ENCODE measurements at places on chromosomes 5 and 9.

DNA sequence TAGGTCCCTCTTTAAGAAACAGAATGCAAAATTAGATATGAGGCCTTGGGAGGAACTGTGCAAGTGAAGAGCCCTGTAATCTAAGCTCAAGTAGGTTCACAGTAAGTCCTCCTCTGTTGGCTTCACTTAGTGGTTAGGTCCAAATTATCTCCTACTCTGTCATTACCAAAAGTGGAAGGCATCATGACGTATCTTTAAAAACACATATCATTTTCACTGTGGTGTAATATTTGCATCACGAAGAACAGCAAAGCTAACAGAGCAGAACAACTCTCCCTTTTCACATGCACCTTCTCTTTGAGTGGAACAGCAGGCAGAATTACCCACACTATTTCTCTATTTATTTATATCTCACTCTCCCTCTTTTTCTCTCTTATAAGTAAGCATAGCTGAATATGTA is 240.5 kb upstream of the CCNH start:
- no peak for DNase-seq

GRCh38 chr9:129871046-129871445 is 35.8 kb downstream of the USP20 start:
- no peak for DNase-seq

GRCh38 chr5:170132269-170132975 is 26.7 kb downstream of the FOXI1 start:
- DNase-seq = no peak

GRCh38 chr9:6024035-6024554 is 8.7 kb upstream of the RANBP6 start:
- DNase-seq = no peak

DNA sequence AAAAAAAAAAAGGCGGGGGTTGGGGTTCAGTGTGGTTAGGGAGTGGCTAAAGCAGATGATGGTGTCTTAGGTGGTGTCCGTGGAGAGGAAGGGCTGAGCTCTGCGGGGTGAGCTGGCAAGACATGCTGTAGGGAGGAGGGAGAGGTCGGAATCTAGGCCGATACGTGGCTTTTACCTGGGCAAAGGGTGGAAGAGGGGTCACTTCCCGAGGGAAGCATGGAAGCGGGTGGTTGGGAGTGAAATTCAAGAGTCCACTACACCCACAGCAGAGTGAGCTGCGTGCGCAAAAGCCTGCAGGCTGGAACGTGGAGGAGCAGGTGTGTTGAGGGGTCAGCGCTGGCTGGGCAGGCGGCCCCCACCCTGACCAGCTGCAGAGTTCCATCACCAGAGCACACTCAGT is 17.8 kb downstream of the TBC1D9B start:
- DNase-seq = no peak

DNA sequence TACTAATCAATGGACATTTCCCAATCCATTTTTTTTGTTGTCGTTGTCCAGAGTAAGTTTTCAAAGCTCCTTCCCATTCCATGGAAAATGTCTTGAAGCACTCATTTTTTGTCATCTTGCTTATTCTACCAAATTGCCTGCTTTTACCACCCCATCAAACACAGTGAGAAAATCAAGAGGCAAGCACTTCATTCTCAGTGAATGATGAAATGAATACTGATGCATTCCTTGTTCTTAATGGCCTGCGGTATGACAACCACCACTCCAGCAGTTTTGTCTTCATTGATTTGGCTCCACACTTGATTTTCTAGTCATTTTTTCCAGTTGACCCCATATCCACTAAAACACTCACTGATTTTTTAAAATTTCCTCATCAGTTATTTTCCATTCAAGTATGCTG is 193.5 kb upstream of the ANKH start:
- DNase-seq = no peak

- DNase-seq = no peak
Observed at GRCh38 chr5:91443023-91443422, 59.9 kb upstream of the ARRDC3 start.

GRCh38 chr9:15725953-15726352 is 173.1 kb downstream of the CCDC171 start:
- DNase-seq = no peak

DNA sequence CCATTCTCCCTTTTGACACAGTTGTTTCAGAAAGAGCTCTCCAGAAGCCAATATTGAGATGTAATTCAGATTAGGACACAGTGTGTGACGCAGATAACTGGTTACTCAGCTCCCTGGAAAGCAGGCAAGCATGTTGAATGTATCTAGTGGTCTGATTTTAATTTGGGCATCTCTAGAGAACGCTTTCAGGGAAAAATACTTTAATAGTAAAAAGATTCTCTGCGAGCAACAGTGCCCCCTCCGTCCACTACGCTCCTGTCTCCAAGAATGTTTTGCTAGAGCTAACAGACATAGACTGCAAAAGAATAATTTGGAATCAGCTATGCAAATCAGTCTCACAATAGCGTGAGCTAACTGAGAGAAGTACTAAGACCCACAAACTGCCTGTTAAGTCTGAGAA is 23.3 kb downstream of the CFAP90 start:
- DNase-seq = no peak

GRCh38 chr9:70049672-70050271 is 6.1 kb downstream of the MAMDC2 start:
- peak; percentile 78 for DNase-seq

GRCh38 chr9:98132806-98133631 is 14.0 kb upstream of the TRIM14 start:
- DNase-seq = no peak

GRCh38 chr5:96228408-96228807 is 204.6 kb downstream of the PCSK1 start:
- DNase-seq = no peak

DNA sequence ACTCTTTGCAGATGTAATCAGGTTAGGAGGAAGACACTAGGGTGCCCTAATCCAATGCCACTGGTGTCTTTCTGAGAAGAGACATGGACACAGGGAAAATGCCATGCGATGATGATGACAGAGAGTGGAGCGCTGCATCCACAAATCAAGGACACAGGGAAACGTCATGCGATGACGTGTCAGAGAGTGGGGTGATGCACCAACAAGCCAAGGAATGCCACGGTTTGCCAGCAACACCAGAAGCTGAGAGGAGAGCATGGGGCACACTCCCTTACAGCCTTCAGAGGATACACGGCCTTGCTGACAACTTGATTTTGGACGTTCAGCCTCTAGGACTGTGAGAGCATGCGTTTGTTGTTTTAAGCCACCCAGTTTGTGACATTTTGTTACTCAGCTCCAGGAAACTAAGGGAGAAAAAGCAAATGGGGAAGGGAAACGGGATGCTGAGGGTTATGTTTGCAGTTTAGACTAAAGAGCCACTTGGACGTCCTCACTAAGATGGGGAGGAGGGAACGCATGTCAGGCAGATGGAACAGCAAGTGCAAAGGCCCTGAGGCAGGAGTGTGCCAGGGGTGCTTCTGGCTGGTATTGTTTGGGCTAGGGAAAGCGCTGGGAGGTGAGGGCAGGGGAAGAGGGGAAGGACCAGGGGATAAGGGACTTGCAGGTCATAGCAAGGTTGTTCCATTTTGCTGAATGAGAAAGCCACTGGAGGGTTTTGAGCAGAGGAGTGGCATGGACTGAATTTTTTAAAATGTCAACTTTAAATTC is 2.5 kb upstream of the TENT4A start:
- DNase-seq = no peak

DNA sequence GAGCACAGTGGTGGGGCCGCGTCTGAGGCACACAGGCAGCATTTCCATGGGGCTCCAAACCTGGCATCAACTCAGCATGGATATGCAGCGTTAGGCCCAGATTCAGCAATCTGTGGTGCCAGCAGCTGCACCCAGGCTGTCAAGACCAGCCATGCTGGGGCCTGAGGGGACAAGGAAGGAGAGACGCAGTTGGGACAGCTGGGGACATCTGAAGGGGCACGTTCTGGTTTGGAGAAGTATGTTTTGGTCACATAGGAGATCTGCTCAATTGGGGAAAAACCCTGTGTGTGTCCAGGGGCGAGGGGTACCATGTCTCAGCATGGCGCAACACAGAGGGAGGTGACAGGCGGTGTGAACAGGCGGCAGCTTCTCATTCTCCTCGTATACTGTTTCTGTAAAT is 66.6 kb upstream of the ECM2 start:
- no peak for DNase-seq

- peak; percentile 86 for DNase-seq
Observed at GRCh38 chr5:58071566-58071965, 388.3 kb downstream of the PLK2 start.

DNA sequence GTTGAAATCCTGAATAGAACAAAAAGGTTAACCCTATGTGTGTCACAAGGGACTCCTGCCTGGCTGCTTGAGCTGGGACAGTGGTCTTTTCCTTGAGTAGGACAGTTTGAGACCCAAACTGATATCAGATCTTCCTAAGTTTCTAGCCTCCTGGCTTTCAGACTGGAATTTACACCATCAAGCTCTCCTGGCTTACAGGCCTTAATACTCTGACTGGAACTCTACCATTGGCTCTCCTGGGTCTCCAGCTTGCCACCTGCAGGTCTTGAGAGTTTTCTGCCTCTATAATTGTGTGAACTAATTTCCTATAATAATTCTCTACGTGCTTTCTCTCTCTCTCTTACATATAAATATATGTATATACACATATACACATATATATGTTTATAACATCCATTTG is 112.5 kb downstream of the PRR16 start:
- DNase-seq = no peak

GRCh38 chr9:17721954-17722353 is 143.1 kb downstream of the SH3GL2 start:
- DNase-seq = no peak

- DNase-seq = no peak
Observed at GRCh38 chr5:36751886-36752285, 124.7 kb upstream of the NIPBL start.

DNA sequence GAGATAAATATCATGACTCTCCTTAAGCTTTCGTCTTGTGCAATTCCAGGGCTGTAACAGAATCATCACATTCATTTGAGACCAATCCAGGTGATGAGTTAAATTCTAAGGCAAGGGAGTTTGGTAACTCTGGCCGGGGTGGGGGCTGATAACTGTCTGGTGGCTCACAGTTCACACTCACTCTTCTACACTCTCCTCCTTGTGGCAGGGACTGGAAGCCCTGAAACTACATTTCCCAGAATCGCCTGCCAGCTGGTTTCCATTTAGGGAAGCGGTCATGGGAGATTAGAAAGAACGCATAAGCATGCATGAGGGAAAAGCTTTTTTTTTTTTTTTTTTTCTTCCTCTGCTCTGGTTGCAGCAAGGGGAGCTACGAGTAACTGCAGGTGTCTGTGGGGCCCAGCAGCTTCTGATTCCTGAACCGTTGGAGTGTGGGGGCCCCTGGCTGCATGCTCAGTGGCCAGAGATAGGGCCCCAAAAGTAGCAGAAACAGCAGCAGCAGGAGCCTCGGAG is 154.8 kb upstream of the TBC1D2 start:
- DNase-seq = peak; percentile 56

GRCh38 chr9:129610473-129611306 is 10.2 kb downstream of the C9orf50 start:
- peak; percentile 83 for DNase-seq

DNA sequence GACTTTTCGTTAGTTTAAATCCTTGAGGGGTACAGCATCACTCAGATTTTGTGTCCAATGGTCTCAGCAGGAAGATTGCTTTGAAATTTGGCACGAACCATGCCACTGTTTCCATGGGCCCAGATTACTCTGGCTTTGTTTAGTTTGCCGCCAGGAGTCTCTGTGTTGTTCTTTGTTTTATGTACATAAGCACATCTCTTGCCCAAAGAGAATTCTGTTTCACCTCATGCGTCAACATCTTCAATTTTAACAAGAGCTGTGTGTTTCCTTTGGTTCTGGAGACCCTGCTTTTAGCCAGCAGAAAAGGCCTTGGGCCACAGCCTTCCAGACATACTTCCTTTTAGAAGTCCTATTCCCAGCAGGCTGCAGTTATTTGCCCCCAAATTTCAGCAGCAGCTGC is 62.4 kb downstream of the TNPO1 start:
- no peak for DNase-seq

DNA sequence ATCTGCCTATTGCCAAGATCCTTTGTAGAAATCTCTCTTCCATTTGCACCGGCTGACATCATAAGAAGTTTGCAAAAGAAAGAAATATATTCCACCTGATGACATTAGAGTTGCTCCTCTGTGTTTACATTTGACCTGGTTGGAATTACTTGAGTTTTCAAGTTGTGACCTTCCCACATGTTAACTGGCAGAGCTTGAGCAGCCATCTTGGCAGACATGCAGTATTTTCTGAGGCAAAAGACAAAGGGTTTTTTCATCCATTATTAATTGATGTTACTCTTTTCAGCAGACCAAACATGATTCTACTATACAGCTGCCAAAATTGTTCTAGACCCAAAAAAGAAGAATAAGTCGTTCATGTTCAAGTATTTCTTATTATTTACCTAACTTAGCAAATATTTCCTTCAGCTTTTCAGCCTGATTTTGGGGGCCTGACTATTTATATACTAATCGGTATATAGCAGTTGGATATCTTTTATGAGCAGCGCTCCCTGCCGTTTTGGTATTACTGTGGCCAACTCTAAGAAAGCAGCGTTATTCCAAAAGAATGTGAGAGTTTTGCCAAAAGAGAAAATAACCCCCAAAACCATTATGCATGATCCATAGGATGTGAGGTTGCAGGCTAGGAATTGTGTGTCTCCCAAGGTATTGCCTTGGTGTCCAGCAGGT is 212.9 kb downstream of the PBX3 start:
- no peak for DNase-seq

DNA sequence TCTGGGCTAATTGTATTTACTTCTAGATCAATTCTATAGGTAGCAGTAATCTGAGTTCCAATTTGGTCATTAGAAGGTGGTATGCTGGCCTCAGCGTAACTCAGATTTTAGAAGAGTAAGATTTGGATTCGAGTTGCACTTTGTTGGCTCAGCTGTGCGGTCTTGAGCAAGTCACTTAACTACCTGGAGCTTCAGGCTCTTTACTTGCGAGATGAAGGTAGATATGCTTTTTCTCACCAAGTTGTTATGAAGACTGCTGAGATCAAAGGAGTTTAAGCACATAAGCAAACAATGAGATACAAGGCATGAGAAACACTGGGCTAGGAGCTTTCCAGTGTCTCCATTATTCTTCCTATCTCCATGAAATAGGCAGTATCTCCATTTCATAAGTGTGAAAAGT is 133.8 kb upstream of the RANBP3L start:
- no peak for DNase-seq

DNA sequence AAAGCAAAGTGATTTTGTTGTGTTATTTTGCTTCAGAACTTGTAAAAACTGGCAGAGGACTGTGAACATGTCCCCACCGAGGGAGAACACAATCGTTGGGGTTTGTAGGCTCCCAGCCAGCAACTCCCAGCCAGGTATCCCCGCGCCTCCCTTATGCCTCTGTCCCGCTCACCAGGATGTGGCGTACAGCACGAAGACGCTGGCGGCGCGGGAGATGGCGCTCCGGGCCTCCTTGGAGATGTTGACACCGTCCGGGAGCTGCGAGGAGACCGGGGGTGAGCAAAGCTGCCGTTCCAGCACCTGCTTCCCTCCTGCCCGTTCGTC is 630 bp downstream of the POLE3 start:
- no peak for DNase-seq

DNA sequence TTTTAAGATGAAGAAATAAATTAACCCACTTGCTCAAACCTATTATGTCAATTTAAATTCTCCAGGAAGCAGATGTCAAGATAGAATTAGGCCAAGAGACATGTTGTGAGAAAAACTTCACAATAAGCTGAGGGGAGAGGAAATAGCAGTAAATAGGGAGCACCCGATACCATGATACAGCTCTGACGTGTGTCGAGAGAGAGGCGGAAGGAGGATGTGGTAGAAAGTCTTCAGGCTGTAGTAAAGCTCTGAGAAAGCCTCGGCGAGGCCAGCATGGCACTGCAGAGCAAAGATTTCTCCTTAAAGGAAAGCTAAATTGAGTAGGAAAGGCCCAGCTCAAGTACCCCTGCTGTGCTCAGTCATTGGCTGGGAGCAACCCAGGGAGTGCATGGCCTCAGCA is 6.0 kb upstream of the PUM3 start:
- DNase-seq = no peak

Measured in heart left ventricle (tissue), 16 donors.